ENCODE measurements at places on chromosomes 6 and 20.

GRCh38 chr20:1706079-1706478, 48.5 kb upstream of the SIRPG start:
- no peak for DNase-seq

DNA sequence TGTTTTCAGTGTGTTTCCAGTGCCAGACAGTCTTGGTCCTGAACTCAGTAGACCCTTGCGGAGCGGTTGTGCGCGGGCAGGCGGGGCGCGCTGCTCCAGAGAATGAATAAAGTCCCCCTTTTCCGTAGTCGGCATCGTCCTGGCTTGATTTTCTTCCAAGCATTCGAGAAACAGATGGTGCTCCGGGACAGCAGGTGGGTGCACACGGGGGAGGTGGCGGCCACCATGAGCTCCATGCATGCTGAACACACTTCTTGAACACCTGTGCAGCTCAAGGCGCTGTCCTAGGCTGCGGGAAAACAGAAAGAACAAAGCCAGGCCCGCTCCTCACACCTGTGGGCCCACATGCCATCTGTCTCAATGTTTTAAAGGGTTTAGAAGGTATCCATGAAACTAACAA, 125.2 kb downstream of the TAF4 start:
- no peak for DNase-seq

- no peak for DNase-seq
Observed at GRCh38 chr6:81894788-81895271, 142.3 kb upstream of the TENT5A start.

DNA sequence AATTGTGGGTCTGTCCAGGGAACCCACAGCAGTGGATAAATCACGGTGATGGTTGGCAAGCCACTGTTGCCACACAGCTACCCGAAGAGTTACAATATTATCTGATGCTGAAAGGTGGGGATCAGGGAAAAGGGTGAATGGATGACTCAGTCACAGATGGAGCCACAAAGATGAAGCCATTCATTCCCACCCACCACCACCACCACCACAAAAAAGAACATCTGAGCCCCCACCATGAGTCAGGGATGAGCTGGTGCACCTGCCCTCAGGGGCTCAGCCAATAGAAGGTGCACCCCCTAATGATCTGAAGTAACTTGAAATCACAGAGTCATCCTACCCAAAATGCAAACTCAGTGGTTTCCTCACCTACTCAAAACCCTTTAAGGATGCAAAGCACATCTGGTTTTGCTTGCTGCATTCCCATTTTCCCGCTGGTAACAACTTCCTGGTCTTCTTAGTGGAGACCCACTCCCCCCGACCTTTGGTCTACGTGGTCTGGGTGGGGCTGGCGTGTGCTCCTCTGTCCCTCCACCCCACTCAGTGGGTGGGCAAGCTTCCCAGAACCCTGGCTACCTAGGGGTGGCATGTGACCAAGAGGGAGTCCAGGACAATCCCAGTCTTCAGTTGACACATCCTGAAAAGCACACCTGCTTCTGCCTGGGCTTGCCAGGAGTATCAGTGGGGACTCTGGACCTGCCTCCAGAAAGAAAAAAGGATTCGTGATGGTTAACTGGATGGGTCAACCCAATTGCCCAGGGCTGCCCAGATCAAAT, 125.5 kb downstream of the ANKRD60 start:
- no peak for DNase-seq

DNA sequence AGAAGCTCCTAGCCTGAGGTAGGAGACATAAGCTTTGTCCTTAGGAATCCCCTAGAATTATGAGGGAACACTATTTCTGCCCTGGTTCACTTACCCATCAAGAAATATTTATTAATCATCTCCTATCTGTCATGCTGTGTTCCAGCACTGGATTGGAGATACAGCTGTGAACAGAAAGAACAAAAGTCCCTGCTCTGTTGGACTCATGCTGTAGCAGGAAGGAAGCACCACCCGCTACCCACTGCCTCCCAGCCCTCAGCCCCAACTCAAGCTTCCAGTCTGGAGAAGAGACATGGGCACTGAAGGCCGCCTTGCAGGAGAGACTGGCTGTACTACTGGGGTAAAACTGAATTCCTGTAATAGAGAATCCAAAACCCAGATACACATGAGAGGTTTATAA, 78.0 kb downstream of the MDGA1 start:
- DNase-seq = no peak

GRCh38 chr20:50723672-50724071, 7.7 kb upstream of the PARD6B start:
- no peak for DNase-seq

- no peak for DNase-seq
Observed at GRCh38 chr6:2938632-2939083, 32.7 kb downstream of the SERPINB6 start.

DNA sequence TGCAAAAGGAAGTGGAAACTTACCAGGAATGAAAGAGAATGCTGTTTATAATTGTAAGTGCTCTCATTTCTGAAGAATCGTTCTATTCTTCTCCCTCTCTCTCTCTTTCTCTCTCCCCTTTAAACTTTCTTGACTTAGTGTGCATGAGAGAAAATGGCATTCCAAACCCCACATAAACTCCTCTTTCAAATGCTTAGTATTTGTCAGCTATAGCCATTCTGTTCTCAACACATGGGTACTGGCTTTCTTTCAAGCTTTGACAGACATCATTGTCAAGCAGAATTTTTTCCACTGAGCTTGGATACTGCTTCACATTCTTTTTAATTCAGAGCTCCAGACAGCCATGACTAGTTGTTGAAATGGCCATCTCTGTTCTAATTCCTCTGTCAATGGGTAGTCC, 51.1 kb upstream of the PREP start:
- DNase-seq = no peak

GRCh38 chr6:84409911-84410310, 182.5 kb upstream of the CEP162 start:
- no peak for DNase-seq

- DNase-seq = peak; percentile 89
Observed at GRCh38 chr20:52191132-52191915, at the start of gene ZFP64. Gene ZFP64 (minus strand): TSS chr20:52191779. CDS start chr20:52191636, 143 bp downstream.

DNA sequence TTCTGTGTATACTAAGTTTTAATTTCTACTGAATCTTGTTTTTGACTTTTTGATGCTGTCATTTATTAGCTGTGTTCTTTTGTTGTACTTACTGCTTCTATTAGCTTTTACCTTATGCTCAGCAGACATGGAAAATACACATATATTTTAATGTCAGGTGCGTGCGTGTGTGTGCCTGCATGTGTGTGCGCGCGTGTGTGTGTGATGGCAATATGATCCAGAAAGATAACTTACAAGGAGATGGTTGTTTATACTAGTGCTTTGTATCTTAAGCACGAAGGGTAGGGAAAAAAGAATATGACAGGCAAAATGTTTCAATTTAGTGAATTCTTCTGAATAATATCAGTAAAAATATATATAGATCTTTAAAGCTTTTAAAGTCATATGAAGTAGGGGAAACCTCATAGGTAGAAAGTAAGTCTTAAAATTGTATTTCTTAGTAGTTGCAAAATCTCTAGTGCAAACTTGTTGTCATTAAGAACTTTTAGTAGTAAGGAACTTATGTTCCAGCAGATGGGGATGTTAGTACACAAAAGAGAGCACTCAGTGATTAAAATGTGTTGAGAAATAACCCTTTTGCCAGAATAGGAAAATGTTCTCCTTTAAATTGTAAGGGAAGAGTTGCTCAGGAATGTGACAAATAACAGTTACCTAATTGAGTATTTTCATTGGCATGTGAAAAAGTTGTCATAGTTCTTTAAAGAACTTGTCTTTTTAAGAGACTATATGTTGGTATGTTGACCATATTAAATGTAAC, 13.2 kb downstream of the QKI start:
- no peak for DNase-seq

- DNase-seq = no peak
Observed at GRCh38 chr6:85405175-85405852, 44.6 kb upstream of the NT5E start.

DNA sequence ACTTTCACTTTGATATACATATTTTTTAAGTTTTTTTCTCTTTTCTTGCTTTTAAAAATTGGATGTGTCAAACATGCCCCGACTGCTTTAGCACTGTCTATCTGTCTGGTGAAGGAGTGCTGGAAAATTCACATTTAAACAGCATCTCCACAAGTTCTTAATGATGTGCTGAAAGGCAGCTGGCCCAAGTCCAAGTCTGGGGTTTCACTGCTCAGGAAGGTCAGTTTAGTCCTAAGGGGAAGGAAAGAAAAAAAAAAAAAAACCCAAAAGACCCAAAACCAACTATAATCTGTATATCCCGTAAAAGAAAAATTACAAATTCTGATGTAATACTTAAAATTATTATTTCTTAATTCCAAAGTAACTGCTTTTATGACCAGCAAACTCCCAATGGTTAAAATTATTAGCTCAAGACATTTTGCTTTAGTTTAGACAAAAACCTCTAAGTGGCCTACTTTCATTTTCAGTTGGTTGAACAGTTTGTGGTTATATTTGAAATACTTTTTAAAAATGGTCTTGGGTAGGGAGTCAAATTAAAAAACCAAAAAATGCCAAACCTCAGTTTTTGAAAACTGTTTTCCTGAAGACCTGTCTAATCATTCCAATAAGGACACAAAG, 79.5 kb upstream of the PREP start:
- DNase-seq = no peak

- no peak for DNase-seq
Observed at GRCh38 chr20:54256202-54256601, 48.3 kb downstream of the PFDN4 start.

DNA sequence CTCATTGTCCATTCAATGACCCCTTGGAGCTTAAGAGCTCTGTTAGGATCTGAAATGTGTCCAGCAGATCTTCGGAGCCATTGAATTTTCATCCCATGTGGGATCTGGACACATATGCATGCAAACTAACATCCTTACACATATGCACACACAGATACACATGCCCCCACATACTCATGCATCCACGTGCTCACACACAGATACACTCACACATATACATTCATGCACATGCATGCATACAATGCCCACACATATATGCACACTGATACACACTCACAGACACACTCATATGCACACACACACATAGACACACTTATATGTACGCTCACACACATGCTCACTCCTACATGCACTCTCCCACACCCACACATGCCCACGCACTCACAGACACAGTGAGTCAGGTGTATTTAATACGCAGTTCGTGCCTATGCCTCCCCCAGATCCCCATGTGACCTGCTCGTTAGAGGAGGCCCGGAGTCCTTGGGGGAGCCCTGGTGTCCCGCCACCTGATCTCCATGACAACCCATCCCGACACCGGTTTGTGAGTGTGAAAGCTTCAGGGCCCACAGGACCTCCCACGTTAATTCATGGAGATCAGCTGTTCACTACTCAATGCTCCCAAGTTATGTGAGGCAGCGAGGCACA, 121.9 kb upstream of the SULF2 start:
- no peak for DNase-seq

DNA sequence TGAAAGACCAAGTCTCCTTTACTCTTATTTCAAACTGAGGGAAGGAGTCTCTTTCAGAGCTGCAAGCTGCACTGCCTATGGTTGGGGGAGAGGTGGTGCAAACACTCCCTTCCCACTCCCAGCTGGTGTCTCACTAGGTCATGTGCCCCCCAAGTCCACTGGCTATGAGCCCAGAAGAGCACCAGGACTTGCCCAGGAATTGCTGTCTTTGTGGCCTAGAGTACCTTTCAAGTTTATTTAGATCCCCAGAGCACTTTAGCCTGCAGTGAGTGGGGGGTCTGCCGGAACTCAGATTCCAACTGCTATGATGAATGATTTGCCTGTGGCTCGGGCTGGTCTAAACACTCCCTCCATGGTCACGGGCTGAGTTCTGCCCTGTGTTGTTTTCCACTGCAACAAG, 192.6 kb upstream of the CITED2 start:
- no peak for DNase-seq

GRCh38 chr6:56759521-56759920, 116.8 kb upstream of the DST start:
- DNase-seq = no peak

DNA sequence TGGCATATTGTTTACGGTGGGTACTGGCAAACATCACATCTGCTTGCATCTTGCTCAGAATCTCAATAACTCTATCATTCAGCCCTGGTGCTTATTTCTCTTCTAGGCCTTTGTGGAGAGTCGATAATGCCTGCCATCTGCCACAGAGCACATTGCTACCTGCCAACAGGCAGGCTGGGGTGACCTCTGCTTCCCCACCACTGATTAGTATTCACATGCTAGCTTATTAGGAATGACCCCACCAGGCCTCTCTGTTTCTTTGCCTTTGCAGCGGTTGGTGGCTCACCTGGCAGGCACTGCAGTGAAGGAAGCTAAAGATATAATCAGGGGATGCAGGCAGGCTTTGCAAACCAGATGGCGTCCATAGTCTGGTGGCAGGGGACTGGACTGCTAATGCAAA, 154.5 kb downstream of the MMS22L start:
- no peak for DNase-seq

DNA sequence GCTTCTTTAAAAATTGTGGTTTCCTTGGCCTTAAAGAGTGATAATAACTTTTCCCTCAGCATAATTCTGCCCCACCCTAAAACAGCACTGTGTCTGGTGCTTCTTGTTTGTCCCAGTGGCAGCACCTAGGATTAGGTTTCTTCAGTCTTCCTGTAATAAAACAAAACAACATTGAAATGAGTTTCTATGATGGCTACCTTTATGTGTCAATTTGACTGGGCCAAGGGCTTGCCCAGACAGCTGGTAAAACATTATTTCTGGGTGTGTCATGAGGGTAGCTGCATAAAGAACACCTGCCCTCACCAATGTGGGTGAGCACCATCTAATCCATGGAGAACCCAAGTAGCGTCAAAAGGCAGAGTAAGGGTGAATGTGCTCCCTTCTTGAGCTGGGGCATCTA, 117.8 kb downstream of the QRSL1 start:
- peak; percentile 85 for DNase-seq

- DNase-seq = no peak
Observed at GRCh38 chr20:1456300-1456699, 10.3 kb downstream of the NSFL1C start.

- no peak for DNase-seq
Observed at GRCh38 chr6:47000842-47001241, 41.3 kb downstream of the ADGRF1 start.

- DNase-seq = no peak
Observed at GRCh38 chr6:36015666-36016065, 8.8 kb downstream of the SLC26A8 start.

- no peak for DNase-seq
Observed at GRCh38 chr6:16154904-16155303, 26.0 kb downstream of the MYLIP start.

GRCh38 chr6:3026791-3027626, 27.3 kb downstream of the NQO2 start:
- DNase-seq = no peak

DNA sequence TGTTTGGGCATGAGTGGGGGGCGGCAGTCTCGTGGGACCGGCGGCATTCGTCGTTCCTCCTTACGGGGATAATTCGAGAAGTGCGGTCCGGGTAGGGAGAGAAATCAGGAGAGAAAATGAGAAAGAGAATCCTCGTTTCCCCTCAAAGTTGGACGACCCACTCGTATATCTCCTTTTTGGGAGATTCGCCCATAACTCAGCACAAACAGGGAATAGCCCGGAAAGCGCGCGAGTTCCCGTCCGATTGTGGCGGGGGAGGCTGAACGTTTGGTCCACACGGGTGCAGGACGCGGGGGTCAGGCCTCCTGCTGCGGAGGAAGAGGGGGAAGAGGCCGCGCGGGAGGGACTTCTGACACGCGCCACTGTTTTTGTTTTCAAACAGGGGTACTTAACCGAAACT, 42.4 kb downstream of the POPDC3 start:
- DNase-seq = no peak

- no peak for DNase-seq
Observed at GRCh38 chr6:119071576-119071975, 6.9 kb downstream of the FAM184A start.

Measured in NCI-H526 treated with DMSO at 0.1 percent for 48 hours (cell line).